Glutamatergic neuron (in vitro differentiated cells): ENCODE measurements at places on chromosomes 16 and 17.

- H3K27me3 ChIP-seq = peaks cover 3% of the 10 kb centered on the region
- DNase-seq = no peak
- H3K36me3 ChIP-seq = no peaks in the 10 kb centered on the region
- no peak overlapping the region for H3K4me3 ChIP-seq
Observed at GRCh38 chr17:42855048-42855596, 4.1 kb downstream of the AOC3 start.

DNA sequence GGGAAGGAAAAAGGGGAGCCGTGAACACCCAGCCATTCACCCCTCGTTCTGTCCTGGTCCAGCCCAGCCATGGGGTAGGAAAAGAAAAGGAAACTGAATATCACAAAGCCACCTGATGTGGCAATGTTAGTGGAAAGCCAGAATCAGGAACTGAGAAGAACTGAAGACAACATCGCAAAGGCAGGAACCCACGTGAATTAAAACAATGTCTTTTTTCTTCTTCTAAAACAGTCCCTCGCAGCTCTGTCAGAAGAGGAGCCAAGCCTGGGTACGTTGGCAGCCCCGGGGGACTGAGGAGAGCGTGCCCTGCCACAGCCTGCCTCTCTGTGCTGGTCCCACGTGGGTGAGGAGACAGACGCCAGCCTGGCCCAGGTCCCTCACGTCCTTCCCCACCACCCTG is 55.0 kb downstream of the ZNF423 start:
- DNase-seq = no peak
- peaks cover 8% of the 10 kb centered on the region for H3K27me3 ChIP-seq

DNA sequence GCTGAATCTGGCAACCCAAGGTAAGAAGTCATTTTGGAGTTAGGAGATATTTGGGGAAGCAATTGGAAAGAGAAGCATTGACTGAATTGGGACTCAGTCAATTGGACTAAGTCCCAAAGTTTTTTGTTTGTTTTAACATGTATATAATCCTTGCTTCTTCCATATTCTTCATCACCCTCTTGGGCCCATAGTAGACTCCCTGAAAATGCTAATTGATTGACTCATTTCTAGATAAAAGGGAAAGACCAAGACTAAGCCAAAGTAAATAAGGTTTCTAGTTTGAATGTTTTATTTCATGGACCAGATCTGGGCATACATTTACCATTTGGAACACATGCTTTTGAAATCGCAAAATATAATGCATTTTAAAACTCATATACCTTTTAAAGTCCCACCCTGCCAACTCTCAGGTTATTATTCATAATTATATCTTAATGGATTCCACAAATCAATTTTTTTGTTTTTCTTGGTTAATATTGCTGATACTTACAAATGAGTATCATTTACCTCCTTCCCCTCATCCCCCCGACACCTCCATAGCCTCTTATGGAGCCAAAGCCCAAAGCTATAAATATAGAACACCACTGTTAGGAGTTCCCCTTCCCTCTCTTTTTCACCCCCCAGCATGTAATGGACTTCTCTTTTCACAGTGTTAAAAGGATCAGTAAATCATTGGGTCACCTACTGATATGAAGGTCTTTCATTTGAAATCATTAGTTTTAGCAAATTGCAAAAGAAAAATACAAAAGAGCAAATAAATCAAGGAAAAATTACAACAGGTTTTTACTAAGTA is 674.0 kb upstream of the SOX9 start:
- H3K36me3 ChIP-seq = no peaks in the 10 kb centered on the region
- no peak overlapping the region for H3K27ac ChIP-seq
- DNase-seq = no peak
- H3K4me1 ChIP-seq = no peaks in the 10 kb centered on the region
- no peak overlapping the region for H3K4me3 ChIP-seq

GRCh38 chr16:52929478-52930400 is 123.0 kb downstream of the CHD9NB start:
- H3K4me1 ChIP-seq = peaks cover 5% of the 10 kb centered on the region
- H3K27me3 ChIP-seq = peaks cover 2% of the 10 kb centered on the region
- H3K27ac ChIP-seq = no peak overlapping the region
- DNase-seq = no peak
- H3K4me3 ChIP-seq = no peak overlapping the region
- H3K36me3 ChIP-seq = no peaks in the 10 kb centered on the region

- DNase-seq = peak; percentile 67
- peaks cover 20% of the 10 kb centered on the region for H3K27me3 ChIP-seq
- H3K4me3 ChIP-seq = peak overlapping the region; percentile 64
- H3K4me1 ChIP-seq = peaks cover 27% of the 10 kb centered on the region
- peak overlapping the region; percentile 92 for H3K27ac ChIP-seq
Observed at GRCh38 chr16:977081-977701, 4.4 kb upstream of the SOX8 start.

DNA sequence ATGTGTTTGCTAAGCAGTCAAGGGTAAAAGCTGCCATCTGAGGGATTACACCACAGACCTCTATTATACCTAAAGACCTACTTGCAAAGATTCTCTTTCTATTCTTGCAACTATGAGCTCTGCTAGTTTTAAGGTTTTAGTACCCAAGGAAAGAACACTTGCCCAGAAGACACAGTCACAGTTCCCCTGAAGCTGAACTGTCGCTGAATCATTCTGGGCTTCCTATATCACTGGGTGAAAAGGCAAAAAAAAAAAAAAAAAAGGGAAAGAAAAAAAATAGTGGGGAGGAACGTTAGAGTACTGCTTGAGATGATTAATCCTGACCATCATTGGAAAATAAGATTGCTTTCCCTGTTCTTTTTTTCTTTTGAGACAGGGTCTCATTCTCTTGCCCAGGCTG is 37.9 kb downstream of the LYRM1 start:
- no peak overlapping the region for H3K4me3 ChIP-seq
- no peaks in the 10 kb centered on the region for H3K4me1 ChIP-seq
- H3K27ac ChIP-seq = no peak overlapping the region
- no peaks in the 10 kb centered on the region for H3K27me3 ChIP-seq

DNA sequence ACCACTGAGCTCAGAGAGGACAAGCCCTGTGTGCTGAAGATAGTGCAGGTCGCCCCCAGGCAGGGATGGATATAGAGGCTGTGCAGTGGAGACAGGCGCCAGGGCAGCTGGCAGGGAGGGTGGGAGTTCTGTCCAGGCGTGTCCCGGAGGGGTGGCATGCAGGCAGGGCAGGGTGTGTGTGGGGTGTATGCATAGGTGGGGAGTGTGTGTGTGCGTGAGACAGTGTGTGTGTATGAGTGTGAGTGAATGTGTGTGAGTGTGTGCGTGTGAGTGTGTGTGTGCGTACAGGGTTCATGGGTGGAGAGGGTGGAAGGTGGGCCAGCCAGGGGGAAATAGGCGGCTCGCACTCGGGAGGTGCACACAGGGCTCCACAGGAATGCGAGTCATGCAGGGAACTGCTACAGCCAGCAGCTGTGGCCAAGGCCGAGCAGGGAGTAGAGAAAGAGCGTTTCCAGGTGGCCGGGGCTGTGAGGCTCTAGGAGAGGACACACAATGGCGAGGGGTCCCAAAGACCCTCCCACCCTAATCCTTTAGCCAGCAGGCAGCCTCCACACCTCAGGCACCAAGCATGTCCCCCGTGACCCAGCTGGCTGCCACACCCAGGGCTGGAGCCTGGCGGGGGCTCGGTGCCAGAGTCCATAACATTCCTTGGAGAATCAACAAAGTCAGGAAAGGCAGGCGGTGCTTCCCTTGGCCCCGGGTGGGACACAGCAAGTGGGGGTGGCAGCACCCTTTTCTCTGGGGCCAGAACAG is 4.6 kb downstream of the PLCD3 start:
- no peak overlapping the region for H3K27ac ChIP-seq
- H3K27me3 ChIP-seq = peaks cover 7% of the 10 kb centered on the region
- no peaks in the 10 kb centered on the region for H3K36me3 ChIP-seq
- no peak for DNase-seq
- no peak overlapping the region for H3K4me3 ChIP-seq

- no peaks in the 10 kb centered on the region for H3K36me3 ChIP-seq
- no peaks in the 10 kb centered on the region for H3K4me1 ChIP-seq
Observed at GRCh38 chr16:88983771-88984687, 7.0 kb upstream of the CBFA2T3 start.

GRCh38 chr17:82709024-82709675 is 7.4 kb upstream of the FN3KRP start:
- H3K4me1 ChIP-seq = peaks cover 4% of the 10 kb centered on the region
- H3K27ac ChIP-seq = no peak overlapping the region
- no peak for DNase-seq
- no peaks in the 10 kb centered on the region for H3K36me3 ChIP-seq
- no peak overlapping the region for H3K4me3 ChIP-seq

DNA sequence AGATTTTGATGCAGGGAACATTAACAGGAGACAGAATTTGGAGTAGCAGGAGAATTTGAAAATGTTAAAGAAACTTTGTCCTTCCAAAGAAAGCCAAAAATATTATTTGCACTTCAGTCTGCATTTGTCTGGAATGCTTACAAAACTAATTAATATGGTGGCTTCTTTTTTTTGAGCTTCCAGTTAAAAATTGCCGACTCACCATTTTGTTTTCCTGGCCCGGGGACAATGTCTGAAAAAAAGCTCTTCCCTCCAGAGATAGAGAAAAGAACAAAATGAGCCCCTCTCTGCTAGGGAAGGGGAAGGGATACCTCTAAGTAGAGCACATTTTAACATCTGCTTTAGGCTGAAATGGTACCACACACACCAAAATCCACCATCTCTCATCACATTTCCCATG is 360.8 kb downstream of the SOX9 start:
- H3K4me1 ChIP-seq = no peaks in the 10 kb centered on the region
- DNase-seq = no peak
- no peak overlapping the region for H3K4me3 ChIP-seq
- H3K27ac ChIP-seq = no peak overlapping the region
- peaks cover 8% of the 10 kb centered on the region for H3K36me3 ChIP-seq
- H3K27me3 ChIP-seq = peaks cover 2% of the 10 kb centered on the region
